NCI-H2029 (cell line): ENCODE measurements at places on chromosomes 3 and 15.

GRCh38 chr15:34986771-34987480 lies 1.2 kb downstream of the ZNF770 start:
- no peak for DNase-seq

DNA sequence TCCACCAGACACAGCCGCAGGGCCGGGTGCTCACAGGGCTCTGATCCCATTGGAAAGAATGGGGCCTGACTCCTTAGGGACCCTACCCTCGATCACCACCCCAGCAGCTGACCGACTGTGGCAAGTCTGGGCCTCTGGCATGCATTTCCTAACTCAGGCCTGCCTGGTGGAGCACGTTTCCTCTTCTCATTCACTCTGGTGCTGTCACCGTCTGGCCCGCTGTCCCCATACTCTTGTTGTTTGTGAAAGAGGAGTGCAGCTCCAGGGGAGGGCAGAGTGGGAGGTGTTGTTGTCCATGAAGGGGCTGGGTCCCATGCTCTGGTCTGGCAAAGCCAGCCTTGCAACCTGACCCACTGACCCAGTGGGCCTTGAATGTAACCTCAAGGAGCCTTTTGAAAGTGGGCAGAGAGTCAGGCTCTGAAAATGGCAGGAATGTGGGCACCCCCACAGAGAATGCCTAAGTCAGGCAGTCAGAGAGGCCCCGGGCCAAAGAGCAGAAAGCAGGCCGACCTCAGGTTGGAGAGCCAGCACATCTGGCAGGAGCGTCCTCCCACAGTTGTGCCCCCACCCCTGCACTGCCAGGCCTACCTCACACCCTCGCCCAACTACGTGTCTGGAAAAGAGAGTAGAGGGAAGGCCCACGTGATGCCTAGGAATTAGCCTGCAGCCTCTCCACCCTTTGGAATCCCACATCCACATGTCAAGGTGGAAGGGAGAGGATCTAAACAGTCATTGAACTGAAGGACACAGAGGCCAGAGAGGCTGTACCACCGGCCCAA lies 10.9 kb downstream of the SEMA7A start:
- no peak for DNase-seq

DNA sequence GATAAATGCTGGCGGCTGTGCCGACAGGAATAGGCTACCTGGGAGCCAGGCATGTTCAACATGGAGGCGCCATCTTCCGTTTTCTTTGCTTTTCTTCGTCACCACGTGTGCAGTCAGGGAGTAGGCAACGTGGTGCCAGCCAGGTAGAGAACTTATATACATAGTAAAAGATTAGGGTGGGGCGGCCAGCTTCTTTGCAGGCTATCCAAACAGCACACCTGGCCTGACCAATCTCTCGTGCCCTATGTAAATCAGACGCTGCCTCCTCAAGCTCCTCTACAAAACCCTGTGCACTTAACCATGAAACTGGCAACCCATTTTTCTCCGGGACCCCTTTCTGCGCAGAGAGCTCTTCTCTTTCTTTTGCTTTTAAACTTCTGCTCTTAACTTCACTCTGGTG lies 28.6 kb upstream of the OR5K4 start:
- DNase-seq, result no peak

DNA sequence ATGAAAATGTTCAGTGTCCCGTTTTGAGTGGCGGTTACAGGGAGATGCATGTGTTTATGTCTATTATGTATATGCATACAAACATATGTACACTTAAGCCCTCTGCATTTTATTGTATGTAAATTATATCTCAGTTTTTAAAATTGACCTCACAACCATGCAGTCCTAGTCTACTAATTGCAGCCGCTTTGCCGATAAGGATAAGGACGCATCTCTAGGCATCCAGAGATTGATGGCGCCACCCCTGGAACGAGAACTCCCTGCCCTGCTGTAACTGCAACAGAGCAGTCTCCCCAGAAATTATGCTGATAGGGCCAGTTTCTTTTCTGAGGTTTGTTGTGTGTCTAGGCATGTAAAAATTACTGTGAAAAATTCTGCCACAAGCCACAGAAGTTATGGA lies 40.4 kb upstream of the TUBGCP5 start:
- DNase-seq, result no peak

GRCh38 chr3:142004025-142004424 lies 127.6 kb downstream of the ATP1B3 start:
- DNase-seq, result no peak

GRCh38 chr15:43127752-43128151 lies 5.6 kb upstream of the TMEM62 start:
- peak; percentile 53 for DNase-seq
